ENCODE measurements at places on chromosomes 7 and 10.

- DNase-seq = no peak
Observed at GRCh38 chr10:24721229-24722106, 2.2 kb downstream of the ARHGAP21 start.

GRCh38 chr10:21205328-21205727, 308.2 kb upstream of the NEBL start:
- DNase-seq = no peak

GRCh38 chr7:38306171-38306570, 32.7 kb upstream of the TARP start:
- no peak for DNase-seq

GRCh38 chr7:31432176-31432575, 81.7 kb upstream of the ITPRID1 start:
- DNase-seq = no peak

DNA sequence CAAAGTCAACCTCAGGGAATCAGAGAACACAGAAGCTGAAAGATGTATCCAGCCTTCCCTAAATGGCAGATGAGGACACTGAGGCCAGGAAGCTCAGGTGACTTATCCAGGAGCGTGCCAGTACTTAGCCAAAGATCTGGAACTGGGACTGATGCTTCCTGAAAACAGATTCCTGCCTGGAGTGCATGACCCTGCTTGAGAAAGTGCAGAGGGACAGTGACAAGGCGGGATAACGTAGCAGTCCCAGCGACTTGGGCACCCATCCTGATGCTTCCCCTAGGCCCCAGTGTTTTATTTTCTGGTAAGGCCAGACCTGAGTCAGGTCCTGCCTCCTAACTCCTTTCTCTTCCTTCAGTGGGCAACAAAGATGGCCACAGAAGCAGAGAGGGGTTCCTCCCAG, 48.6 kb downstream of the KIAA1217 start:
- DNase-seq = no peak

GRCh38 chr7:28520074-28521015, 108.0 kb downstream of the CREB5 start:
- DNase-seq = no peak

- DNase-seq = no peak
Observed at GRCh38 chr7:21128062-21128817, 299.6 kb upstream of the SP4 start.

- DNase-seq = no peak
Observed at GRCh38 chr7:46210467-46210866, 289.4 kb upstream of the IGFBP3 start.

- DNase-seq = no peak
Observed at GRCh38 chr10:122450353-122450990, 4.0 kb upstream of the ARMS2 start.
